ENCODE measurements at places on chromosomes 5 and 9.

- DNase-seq: no peak
Measured at GRCh38 chr9:128390150-128390812, 19.1 kb downstream of the URM1 start.

DNA sequence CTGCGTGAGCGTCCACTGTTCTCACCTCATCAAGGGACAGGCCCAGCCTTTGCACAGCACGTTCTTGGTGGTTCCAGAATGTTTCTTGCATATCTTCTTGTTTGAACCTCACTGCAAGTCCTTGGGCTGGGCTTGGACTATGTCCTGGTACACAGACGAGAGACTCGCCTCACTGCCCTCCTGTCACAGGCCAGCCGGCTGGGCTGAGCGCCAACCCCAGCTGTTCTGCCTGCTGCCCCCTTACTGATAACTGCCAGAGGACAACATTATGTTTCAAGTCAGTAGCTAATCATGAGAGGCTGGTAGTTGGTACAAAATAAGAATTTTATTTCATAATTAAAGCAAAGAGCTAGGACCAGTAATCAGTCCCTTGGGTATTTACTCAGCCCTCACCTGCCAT is 52.8 kb upstream of the LRRTM2 start:
- peak; percentile 92 for DNase-seq

- no peak for DNase-seq
Measured at GRCh38 chr5:178442405-178443257, 147.6 kb downstream of the COL23A1 start.

DNA sequence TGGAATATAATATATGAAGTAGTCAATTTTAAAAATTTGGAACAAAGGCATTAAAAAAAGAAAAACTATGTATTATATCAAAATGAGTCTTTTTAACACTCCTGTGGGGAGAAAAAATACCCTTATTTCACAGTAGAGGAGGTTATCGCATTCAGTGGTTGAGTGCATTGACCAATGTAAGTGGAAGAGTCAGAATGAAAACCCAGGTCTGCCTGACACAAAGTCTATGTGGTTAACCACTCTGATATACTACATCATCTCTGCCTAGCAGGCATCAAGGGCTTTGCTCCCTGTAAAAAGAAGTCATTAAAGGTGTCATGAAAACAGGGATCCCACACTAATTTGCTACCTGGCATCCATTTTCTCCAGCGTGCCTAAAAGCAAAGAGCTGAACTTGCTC is 417.2 kb upstream of the C9orf72 start:
- DNase-seq: no peak

GRCh38 chr5:173236531-173237142 is 1.6 kb upstream of the NKX2-5 start:
- DNase-seq: peak; percentile 64

GRCh38 chr9:36389590-36389989 is 10.5 kb downstream of the RNF38 start:
- DNase-seq: no peak

GRCh38 chr5:417301-418161 is 25.4 kb upstream of the EXOC3 start:
- no peak for DNase-seq

DNA sequence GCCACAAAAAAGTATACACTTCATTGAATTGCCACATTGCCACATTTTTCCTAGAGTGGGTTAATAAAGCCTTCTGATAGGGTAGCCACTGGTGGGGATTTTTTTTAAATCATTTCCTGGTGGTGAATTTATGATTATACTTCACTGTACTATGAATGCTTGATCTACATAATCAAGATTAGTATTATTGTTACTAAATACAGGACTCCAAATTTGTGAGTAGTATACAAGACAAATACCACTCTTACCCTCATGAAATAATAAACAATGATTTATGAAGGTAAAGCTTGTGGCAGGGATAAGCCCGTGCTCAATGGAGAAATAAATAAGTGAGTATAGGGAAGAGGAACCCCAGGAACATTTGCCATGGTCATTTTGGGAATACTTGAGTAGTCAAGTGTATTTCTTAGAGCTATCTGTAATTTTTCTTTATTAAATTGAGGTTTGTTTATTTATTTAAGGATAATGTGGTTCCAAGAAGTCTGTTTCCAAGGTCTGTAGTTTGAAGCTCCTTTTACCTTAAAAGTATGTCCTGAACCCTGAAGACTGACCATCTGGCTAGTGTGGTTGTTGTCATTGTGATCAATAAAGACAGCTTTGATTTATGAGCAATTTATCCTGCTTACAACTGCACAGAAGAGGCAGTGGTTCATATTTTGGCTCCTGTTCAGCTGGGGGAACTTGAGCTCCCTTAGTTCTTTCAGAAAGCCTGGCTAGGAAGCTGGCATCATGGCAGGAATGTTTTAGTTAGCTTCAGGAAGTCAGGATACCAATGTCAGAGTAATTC is 118.6 kb downstream of the ZSWIM6 start:
- no peak for DNase-seq
